Omental fat pad (tissue), 4 donors: ENCODE measurements at places on chromosomes 3 and 15. TPM values are rescaled to one million over a fixed set of nuclear protein-coding genes. Genes with fewer than 3 reads are reported as not detected.

Gene IL17RB
- total RNA-seq = 1.5 TPM

Gene STRA6
- 0.19 TPM for total RNA-seq

Gene TRPM1
- total RNA-seq = 1.8 TPM

- no peak for DNase-seq
These were observed 670.6 kb downstream of the PLOD2 start for GRCh38 chr3:145490088-145491048.

DNA sequence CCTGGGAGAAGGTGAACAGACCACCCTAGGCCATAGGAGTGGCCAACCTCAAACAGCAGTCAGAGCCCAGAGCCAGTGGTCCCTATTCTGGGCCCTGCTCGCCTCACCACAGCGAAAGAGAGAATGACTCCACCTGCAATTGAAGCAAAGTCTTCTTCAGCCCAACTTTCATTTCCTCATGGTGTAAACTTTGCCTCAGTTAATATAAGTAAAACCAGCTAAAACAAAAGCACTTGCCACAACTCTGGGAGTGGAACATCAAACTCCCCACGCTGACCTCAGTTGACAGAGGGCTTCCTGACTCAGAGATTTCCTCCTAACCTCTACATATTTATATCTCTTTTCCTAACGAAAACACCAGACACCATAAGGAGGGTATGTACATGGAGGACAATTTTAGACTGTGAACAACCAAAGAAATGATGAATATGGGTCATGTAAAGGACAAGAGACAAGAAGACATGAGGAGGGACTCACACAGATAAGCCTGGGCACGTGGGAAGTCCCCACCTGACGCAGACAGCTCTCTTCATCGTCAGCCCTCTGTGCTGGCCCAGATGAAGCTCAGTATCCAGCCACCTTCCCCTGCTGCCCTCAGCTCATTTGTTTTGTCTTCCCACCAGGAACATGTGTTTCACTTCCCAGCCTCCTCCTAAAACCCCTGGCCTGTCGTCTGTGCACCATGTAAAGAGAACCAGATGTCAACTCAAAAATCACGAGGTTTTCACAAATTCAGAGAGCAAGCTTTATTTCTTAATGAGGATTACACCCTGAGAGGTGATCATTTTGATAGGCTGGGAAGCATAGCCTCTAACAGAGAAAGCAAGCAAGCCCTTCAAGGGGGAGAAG lies 140.9 kb downstream of the KCNMB2 start:
- no peak for DNase-seq

DNA sequence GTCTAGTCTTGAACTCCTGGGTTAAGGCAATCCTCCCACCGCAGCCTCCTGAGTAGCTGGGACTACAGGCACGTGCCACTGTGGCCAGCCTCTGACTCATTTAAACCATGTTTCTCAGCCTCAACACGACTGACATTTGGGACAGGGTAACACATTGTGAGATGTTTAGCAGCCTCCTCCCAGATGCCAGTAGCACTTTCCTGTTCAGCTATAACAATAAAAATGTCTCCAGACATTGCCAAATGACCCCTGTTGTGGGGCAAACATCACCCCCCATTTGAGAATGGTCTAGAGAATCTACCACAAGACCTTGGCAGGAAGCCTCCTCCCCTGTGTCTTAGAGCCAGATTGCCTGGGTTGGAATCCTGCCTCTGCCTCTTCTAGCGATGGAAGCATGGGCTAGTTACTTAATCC lies 8.4 kb downstream of the TMEM40 start:
- no peak for DNase-seq
